H7 (cell line): ENCODE measurements at places on chromosomes 3 and 15. TPM values are rescaled to one million over a fixed set of nuclear protein-coding genes. Genes with fewer than 3 reads are reported as not detected.

The FOXP1 gene
- 22.4 and 24.7 TPM in 2 replicates for total RNA-seq

The PTPRG gene
- 54.4 and 81.5 TPM in 2 replicates for total RNA-seq

The HGD gene
- total RNA-seq: 0.18 and 1.4 TPM in 2 replicates

The OR4M2 gene
- not detected in 2 replicates for total RNA-seq

The SAMD7 gene
- total RNA-seq: not detected in 2 replicates

The GOLGA6L4 gene
- total RNA-seq: 0.10 and 1.8 TPM in 2 replicates

The TIPIN gene
- total RNA-seq: 16.2 and 17.0 TPM in 2 replicates

The PLD1 gene
- total RNA-seq: 2.3 and 2.7 TPM in 2 replicates

The RBPMS2 gene
- total RNA-seq: 8.5 and 9.4 TPM in 2 replicates

The ABHD17C gene
- total RNA-seq: 7.2 and 9.8 TPM in 2 replicates

The TMCO5A gene
- not detected in 2 replicates for total RNA-seq

The CACNA2D2 gene
- total RNA-seq: 5.5 and 5.9 TPM in 2 replicates

- DNase-seq: no peak
These were observed 18.0 kb downstream of the SRGAP3 start for GRCh38 chr3:9231471-9231870.

DNA sequence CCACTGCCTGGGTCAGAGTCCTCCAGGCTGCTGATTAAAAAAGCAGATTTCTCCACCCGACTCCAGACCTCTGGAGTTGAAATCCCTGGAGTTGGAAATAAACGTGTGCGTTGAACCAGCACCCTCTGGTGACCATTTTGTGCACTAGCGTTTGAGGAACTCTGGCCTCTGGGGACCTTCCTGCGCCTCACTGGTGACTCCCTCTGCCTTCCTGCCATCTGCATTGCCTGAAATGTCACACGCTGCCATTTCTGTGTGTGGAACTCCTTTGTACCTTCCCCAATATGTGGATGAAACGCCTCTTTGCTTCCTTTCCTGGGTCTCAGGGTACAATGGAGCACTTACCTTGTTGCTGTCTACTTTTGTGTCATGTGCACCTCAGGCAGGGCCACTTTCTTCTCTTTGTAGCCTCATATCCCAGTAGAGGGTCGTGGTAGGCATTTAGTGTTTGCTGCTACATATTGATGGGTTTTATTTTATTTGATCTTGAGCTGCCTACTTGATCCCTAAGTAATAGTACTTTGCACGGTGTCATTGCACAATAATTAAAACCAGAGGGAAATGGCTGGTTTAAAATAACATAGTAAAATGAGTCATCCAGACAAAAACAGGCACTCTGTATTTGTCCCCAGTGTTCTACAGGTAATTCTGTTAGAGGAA lies 56.8 kb downstream of the GPR171 start:
- DNase-seq: peak; percentile 71

DNA sequence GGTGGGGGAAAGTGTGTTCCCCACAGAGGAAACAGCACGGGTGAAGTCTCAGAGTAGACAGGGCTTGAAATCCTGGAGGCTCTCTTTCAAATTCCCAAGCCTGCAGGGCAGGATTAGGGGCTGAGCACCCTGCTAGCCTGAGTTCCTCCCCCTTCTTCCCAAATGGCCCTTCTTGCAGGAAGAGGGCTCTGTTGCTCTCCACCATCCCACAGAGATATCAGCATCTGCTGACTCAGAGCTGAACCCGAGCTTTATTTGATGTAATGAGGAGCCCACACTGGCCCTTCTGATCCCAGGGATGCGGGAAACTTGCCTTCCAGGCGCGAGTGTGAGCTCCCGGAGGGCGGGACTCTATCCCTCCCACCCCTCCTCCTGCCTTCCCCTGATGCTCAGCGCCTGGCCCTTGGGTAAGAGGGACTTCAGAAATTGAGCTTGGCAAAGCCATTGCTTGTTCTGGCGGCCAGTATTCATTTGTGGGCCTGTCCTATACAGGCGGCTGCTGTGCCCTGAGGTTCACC lies 1.4 kb upstream of the STRA6 start:
- peak; percentile 88 for DNase-seq

- DNase-seq: no peak
These were observed 221.7 kb upstream of the TBC1D5 start for GRCh38 chr3:17964108-17964507.

GRCh38 chr3:71430941-71431552 lies 152.5 kb downstream of the FOXP1 start:
- no peak for DNase-seq

GRCh38 chr3:54917174-54917573 lies 10.7 kb downstream of the LRTM1 start:
- no peak for DNase-seq

- no peak for DNase-seq
These were observed 83.4 kb upstream of the TERB2 start for GRCh38 chr15:44873103-44873502.

DNA sequence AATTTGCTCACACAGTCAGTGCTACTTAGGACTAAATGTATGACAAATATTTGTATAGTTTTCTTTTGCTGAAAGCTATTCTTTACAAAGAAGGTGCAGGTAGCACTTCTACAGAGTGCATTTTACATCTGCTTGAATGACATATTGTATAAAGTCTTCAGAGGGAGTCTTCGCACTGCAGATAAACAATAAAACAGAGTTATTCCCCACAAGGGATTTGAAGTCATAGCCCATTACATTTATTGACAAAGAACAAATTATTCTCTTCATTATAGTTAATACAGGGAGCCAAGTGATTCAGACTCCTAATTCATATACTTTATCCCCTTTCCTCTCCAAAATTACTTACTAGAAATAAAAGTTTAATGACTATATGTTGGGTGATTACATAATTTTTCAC lies 529.7 kb downstream of the EDEM1 start:
- DNase-seq: no peak

DNA sequence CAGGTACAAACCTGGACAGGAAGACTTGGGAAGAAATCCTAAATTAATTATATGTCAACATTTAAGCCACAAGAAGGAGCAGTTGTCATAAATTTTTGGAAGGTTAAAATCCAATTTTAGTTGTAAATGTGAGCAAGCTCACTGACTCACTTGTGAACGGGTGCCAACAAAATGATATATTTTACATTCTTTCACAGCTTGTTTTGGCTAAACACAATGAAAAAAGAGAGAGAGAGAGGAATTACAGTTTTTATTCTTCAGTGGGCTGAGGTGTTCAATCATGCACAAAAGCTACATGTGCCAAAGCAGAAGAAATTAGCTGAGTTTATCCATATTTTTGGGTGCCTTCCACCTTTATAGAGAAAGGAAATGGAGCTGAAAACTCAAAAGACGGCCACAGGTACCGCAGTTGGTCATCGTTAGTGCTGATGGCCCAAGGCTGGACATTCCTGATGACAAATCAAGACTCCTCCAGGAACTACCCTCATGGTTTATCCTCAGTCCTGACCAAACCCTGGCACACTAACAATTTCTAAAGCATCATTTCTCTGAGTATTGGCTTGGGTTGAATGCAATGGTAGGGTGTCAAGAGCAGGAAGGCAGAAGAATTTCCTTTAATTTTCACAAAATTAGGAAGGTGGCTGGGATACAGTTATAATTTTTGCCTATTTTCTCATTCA lies 37.6 kb upstream of the WNT5A start:
- no peak for DNase-seq

- DNase-seq: no peak
These were observed 151.6 kb downstream of the FOXB1 start for GRCh38 chr15:60155661-60156060.

DNA sequence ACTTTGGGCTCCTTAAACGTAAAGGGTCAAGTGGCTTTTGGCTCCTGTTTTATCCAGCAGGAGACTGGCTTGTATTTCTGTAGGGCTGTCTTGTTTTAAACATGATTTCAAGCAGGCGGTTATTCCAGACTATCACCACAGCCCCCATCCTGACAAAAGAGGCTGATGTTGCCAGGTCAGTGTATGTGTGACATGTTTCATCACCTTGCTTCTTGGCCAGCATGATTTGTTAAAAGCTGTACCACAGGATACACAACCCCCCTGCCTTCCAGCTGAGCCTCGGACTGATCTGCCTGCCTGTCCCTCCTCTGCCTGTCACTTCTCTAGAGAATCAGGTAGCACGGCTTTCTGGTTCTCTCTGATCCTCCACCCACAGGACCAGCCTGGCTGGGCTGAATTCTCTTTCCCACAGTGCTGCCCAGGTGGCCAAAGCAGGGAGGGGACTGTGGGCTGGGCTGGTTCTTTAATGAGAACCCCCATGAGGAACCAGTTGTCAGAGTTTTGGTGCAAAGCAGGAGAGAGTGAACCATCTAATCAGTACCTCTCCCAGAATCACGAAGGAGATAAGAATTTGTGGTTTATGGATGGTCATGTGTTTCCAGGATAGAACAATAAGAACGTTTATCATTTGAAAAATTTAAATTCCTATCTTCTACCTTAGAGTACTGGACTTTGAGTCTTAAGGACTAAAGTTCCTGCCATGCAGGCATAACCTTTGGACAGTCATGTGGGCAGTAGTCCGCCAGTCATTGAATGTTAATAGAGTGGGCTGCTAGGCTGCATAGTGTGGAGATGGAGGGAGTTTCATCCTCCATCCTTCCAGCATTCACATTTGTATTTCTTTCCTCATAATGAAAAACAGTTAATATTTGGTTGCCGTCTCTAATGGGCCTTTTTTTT lies 8.8 kb downstream of the ABHD6 start:
- DNase-seq: no peak

DNA sequence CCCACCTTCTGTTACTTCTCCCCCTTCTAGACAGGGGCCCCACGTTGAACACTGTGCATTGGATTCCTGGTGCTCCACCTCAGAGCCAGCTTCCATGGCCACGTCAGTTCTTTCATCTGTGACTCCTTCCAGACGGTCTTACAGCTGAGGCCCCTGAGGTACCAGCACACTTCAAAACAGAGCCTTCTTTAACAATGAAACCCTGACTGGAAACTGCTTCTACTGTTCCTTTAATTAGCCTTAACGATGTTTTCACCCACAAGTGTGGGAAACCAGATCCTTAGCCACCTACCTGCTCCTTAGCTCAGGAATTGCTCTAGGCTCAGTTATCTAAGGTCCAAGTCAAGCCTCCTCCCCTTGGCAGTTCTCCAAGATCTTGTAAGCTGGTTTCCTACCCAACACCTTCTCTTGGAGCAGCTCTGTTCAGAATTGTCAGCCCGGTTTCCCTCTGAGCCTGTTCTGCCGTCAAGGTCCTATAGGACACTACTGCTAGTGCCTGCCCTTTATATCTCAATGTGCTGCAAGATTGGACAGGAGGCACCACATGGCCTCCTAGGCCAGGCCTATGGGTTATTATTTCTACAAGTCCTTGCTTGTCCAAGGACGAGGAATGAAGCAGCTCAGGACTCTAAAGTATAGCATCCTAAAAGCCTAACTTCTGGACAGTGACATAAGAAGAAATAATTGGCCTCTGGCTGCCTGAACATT lies 80.7 kb downstream of the FMN1 start:
- no peak for DNase-seq

- peak; percentile 38 for DNase-seq
These were observed 25.3 kb upstream of the NR2C2 start for GRCh38 chr3:14921811-14922705.

DNA sequence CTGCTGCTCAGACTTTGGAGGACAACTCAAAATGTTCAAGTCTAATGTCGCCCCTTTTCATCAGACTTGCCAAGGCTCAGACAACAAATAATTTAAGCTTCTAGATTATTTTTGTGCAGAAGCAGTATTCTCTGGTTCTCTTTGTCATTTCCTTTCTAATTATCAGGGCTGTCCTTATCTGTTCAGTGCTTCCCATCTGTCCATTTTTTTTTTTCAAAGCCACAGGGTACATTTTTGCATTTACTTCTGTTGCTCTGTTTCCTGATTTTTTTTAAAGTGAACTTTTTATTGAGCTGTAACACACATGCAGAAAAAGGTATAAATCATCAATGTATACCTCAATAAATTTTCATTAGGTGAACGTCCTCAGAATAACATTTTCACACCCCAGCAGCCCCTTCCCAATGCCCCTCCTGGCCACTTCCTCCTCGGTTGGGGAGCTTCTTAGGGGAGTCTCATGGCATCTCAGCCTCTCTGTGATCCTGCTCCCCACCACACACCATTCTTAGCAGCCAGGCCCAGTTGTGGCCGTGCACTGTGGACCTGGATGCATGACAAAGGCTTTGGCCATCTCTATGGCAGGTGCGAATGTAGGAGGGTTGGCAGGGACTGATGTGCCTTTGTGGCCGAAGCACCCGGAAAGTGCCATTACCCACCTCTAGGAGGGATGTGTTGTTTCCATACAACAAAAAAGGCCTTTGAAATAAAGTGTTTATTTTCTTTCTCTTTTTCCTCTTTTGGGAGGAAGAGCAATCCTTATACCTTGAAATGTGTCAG lies 303.5 kb upstream of the LRRFIP2 start:
- DNase-seq: no peak

GRCh38 chr15:75713338-75713895 lies 769 bp upstream of the CSPG4 start:
- peak; percentile 77 for DNase-seq

DNA sequence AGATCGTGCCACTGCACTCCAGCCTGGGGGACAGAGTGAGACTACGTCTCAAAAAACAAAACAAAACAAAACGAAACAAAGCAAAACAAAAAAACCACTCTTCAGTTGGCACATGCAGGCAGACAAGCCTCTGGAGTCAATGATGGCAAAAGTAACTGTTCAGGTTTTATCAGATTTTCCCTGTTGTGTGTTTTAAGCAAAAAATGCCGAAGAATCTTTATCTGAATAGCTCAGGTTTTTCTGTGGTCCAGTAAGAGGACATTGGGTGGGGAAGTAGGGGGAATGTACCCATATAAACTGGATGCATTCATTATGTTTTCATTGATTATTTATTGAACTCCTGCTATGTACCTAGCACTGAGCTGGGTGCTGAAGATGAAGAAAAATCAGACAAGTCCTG lies 20.8 kb upstream of the BCL2A1 start:
- no peak for DNase-seq

DNA sequence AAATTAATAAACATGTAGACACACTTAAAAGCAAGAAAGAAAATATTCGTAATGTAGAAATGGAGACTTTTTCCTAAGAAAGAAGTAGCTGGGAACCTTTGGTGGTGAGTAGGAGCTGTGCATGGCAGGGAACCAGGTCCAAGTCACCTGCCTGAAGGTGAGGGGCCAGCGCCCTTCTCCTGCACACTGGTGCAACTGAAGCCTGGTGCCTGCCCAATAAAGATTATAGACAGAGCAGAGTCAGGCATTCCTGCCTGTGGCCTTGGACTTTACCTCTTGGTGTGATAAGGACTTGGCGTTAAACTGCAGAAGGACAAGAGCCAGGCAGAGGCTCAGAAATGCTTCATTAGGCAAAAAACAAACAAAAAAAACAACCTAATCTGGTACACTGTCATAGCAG lies 14.2 kb downstream of the CFAP91 start:
- DNase-seq: no peak
